ENCODE measurements at places on chromosomes 16 and 17.

GRCh38 chr17:39529455-39529854, 68.2 kb downstream of the CDK12 start:
- DNase-seq: no peak

DNA sequence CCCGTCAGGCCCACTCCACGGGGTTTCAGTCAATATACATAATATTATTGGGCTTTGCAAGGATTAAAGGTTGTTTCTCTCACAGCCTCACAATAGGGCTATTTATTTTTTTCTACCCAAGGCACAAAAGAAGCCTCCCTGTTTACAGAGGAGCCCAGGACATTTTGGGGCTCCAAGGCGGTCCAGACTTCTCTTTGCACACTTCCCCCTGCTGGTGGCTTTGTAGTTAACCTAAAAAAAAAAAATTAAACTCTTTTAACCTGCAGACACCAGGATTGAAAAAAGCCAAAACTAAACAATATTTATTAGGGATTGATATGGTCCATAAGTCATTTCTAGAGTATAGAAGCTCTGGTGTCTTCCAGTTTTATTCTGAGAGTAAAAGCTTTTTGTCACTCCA, 169.7 kb upstream of the ZFHX3 start:
- no peak for DNase-seq

DNA sequence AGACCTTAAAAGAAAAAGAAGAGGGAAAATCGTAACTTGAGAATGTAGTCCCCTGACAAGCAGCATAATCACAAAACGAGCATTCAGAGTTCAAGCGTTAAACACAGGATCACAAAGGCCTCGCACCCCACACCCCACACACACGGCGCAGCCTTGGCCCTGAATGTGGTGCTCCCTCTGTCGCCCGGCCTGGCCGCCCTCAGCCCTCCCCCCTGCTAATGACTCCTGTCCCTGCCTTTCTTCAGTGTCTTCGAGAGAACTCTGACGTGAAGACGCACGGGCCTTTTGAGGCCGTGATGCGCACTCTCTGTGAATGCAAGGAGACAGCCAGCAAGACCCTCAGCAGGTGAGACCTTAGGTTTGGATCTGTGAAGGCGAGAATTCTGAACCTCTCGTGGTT, 47.5 kb upstream of the ENDOV start:
- no peak for DNase-seq

- no peak for DNase-seq
Observed at GRCh38 chr17:79607940-79608623, 2.8 kb downstream of the RBFOX3 start.

DNA sequence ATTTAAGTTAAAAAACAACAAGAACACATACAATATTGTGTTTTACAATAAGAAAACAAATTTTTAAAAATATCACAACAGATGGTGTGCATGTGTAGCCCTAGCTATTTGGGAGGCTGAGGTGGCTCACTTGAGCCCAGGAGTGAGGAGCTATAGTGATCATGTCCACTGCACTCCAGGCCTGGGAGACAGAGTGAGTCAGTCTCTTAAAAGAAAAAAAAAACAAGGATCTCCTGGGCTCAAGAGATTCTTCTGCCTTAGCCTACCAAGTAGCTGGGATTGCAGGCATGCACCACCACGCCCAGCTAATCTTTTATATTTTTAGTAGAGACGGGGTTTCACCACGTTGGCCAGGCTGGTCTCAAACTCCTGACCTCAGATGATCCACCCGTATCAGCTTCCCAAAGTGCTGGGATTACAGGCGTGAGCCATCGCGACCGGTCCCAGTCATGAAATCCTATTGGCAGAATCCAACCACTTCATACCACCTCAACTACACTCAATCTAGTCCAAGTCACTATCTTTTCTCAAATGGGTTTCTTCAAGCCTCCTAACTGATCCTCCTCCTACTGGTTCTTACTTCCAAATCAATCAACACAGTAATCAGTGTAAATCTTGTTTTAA, 55.0 kb downstream of the STH start:
- DNase-seq: no peak

DNA sequence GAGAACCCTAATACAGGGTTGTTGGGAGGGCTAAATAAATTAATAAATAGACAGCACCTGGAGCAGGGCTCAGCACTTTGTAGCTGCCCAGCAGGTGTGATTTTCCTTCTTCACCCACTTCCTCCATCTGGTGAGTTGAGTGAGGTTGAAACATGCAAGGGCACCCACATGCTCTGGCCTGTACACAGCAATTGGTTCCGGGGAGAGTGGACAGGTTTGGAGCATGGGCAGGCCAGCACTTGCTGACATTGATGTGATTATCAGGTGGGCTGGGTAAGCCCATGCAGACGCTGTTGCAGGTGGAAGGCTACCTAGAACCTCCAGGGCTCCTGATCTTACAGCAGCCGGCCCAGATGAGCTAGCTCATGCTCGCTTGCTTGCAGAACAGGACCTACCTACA, 1.3 kb upstream of the MRTFB start:
- no peak for DNase-seq

GRCh38 chr16:20393801-20394577, 10.5 kb downstream of the PDILT start:
- DNase-seq: no peak

DNA sequence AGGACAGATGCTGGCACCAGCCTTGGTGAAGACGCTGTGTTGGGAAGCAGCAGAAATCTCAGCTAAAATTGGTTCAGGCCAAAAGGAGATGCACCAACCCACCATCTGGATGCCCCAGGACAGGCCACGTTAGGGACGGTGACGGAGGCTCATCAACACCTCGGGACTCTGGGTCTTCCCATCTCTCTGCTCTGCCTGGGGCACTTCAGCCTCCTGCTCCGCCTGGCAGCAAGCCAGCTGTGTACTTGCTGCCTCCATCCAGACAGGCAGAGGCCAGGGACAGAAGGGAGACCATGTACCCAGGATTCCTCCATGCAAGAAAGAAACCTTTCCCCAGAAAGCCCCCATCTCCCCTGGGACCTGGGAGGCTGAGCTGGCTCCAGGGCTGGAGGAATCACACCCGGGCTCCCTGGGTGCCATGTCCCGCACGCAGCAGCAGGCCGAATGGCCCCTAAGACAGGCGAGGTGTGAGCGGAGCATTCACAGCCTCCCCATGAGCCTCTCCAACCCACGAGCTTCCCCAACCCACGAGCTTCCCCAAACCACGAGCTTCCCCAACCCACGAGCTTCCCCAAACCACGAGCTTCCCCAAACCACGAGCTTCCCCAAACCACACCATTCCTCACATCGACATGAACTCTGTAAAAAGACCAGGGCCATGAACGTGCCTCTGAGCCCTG, 274.5 kb downstream of the C16orf95 start:
- no peak for DNase-seq

GRCh38 chr17:76142039-76142584, 1.1 kb upstream of the FOXJ1 start:
- no peak for DNase-seq

DNA sequence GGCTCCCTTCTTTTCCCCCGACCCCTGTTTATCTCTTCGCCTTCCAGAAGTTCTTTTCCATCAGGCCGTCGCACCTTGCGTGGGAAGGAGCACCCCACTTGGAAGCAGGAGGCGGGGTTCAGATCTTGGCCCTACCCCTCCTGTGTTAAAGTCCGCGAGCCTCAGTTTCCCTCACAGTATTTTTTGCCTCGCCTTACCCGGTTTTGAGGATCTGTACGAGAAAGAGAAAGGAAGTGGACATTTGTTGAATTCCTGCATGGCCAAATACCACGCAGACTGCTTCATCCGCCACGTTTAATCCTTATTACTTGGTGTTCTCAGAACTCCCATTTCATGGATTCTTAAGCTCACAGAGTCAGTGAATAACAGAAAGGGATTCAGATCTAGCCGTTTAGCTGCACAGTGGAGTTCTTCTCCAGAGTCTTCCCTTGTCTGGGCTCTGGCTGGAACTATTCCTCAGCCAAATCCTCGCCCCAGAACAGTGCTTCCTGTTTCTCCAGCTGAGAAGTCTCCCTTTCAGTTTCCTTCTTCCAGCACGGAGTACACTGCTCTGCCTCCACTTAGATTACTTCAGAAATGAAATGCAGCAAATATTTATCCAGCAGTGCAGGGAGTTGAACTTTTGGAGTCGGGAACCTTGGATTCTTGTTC, 590 bp downstream of the TMEM219 start:
- no peak for DNase-seq

GRCh38 chr16:892536-893255, 78.1 kb downstream of the LMF1 start:
- no peak for DNase-seq

DNA sequence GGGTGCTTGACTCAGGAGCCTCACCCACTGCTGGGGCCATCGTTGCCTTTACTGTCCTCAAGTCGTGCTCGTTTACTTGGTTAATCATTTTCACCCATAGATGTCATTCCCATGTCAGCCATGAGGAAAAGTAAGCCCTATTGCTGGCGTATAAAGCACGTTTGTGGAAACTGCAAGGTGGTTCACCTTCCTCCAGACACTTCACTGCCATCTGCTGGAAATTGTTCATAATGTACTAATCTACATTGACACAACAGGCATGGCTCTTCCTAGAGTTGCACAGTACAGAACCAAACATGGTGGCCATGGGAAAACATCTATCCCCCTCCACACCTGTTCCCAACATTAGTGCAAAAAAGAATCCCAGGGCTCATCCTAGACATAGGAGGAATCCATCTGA, 116.6 kb downstream of the ZNF18 start:
- DNase-seq: no peak
